LHCN-M2 (cell line): ENCODE measurements at places on chromosomes 1 and 21. TPM values are rescaled to one million over a fixed set of nuclear protein-coding genes. Genes with fewer than 3 reads are reported as not detected.

GRCh38 chr1:197145446-197146024 lies 934 bp downstream of the ASPM start:
- no peak for DNase-seq

- no peak for DNase-seq
Measured at GRCh38 chr1:12037486-12038355, 18.4 kb downstream of the MIIP start.

- no peak for DNase-seq
Measured at GRCh38 chr1:145955436-145955835, 2.4 kb downstream of the LIX1L start.

GRCh38 chr1:27778056-27778455 lies 5.0 kb downstream of the STX12 start:
- DNase-seq, result no peak

Gene IRF6
- not detected in 2 replicates for total RNA-seq

DNA sequence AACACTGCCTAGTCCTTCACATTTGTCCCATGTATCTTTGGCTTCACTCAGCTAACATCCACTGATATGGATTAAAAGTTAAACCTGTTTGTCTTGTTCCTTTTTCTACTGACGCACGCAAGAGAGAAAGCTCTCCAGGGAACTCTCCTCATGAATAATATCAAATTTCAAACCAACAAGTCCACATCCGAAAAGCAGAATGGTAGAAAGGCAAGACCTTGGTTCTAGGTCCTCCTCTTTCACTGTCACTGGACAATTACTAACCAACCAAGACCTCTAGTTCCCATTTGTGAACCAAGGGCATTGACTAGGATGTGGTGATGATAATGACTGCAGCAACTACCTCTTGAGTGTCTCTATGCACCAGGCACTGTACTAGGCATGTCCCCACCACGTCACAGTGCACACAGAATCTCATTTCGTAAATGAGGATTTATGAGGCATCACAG lies 8.4 kb downstream of the PLPP3 start:
- no peak for DNase-seq

DNA sequence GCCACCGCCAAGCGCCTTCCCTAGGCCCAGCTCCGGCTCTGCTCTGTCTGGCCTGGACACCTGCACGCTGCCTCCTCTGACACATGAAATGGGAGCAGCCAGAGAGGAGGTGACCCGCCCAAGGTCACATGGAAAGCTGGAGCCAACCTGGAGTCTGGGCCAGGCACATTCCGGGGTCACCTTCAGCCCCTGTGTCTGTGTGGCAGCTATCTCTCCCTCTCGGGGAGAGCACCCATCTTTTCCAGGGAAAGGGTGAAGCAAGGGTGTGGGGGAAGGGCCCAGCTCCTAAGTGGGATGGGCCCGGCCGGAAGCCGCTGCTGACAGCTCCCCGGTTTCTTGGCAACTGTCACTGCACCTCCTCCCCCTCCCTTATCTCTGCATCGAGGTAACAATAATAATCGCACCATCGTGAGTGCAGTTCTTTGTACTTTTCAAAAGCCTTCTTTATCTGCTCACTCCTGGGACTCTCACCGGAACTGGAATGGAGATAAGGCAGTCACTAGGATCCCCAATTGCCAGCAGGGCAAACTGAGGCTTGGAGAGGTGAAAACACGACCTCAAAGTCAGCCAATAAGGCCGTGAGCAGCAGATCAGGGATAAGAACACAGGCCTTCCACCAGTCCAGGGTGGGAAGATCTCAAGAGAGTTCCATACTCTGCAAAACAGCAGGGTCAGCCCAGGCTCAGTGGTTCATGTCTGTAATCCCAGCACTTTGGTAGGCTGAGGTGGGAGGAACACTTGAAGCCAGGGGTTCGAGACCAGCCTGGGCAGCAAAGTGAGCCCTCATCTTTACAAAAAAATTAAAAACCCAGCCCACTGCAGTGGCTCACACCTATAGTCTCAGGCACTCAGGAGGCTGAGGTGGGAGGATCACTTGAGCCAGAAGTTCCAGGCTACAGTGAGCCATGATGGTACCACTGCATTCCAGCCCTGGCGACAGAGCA lies 36.9 kb downstream of the RAP1GAP start:
- no peak for DNase-seq

DNA sequence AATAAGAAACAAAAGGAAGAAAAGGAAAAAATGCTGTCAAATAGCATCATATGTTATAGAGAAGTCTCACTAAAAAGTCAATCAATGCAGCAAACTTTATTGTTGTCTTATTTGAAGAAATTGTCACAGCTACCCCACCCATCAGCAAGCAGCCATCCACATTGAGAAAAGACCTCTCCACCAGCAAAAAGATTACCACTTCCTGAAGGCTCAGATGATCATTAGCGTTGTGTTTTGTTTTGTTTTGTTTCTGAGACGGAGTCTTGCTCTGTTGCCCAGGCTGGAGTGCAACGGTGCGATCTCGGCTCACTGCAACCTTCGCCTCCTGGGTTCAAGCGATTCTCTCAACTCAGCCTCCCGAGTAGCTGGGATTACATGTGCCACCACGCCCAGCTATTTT lies 29.0 kb downstream of the ATP2B4 start:
- no peak for DNase-seq

Gene SLAMF9
- not detected in 2 replicates for total RNA-seq

DNA sequence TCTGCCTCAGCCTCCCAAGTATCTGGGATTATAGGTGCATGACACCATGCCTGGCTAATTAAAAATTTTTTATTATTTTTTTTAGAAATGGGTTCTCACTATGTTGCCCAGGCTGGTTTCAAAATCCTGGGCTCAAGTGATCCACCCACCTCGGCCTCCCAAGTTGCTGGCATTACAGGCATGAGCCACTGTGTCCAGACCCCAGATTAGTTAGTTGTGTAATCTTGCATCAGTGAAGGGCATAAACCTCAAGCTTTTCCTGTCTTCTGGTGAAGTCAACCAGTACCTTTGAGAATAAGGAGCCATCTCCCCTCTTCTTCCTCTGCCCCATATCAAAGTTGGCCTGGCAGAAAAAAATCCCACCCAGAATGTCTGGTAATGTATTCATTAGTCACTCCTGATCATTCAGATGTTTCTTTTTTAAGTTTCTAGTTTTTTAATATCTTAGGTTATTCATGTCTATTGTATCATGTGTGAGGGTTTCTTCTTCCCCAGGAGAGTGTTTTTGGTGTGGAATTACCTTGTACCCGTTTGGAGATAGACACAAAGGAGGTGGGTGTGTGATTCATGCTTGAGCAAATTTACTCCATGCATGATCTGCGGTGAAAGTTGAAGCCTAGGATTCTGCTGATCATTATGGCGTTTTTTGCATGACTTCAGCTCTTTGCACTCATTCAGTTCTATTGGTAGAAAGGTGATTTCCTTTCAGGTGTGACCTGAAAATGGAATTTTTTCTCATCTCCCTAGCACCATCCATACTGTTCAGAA lies 144.0 kb downstream of the FMN2 start:
- DNase-seq, result no peak

DNA sequence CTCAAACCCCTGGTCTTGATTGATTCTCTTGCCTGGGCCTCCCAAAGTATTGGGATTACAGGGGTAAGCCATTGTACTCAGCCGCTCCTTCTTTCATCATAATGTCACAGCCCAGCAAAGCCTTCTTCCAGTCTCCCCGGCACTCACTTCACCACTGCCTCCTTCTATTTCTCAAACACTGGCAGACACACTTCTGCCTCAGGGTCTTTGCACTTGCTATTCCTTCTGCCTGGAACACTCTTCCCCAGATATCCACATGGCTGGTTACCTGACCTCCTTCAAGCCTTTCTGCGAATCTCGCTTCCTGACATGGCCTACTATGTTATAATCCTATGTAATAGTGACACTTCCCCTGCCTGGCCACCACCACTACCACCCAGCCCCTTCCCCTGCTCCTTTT lies 7.2 kb upstream of the SLC9A1 start:
- DNase-seq, result no peak

- DNase-seq, result peak; percentile 73
Measured at GRCh38 chr21:26806801-26807295, 38.4 kb downstream of the ADAMTS1 start.

DNA sequence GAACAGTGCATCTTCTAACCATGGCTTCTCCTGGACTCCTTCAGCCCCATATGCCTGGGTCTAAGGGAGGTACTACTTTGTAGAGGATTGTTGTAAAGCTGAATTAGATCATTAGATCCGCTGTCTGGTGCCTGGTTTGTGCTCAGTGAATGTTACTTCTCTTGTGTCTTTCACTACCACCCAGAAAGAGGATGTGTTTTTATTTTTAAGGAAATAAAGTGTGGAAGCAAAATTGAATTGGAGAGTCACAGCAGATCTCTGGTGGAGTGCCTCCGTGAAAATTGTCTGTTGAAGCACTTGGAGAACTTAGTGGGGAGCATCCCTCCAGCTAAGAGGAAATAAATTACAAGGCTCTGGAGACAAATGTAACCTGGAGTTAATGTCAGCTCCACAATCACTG lies 101.8 kb upstream of the ARTN start:
- no peak for DNase-seq

Gene PAQR6
- total RNA-seq, result 0.83 and 1.8 TPM in 2 replicates

Gene GNG4
- 0.06 and 0.11 TPM in 2 replicates for total RNA-seq
